ENCODE measurements at places on chromosomes 3 and 15.

- no peak for DNase-seq
These were observed 1.6 kb downstream of the ANKRD63 start for GRCh38 chr15:40281057-40281800.

GRCh38 chr3:148816427-148816826 is 11.2 kb upstream of the CPB1 start:
- DNase-seq: no peak

DNA sequence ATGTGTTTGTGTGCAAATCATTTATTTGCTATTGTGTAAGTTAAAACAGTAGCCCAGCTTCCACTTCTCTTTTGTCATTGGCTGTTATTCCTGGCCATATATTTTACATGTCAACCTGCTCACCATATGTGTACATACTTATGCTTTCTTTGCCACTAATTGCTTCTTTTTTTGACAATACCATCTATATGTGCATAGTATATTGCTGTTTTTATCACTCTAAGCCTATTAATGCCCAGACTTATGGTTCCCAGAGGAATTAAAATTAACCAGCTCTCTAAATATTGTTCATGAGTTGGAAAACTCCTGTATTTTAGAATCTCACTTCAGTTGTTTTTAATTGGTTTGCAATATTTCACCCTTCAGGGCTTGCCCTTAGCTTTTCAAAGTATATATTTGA is 428.9 kb downstream of the MECOM start:
- DNase-seq: no peak

- DNase-seq: no peak
These were observed 912.7 kb downstream of the TUSC7 start for GRCh38 chr3:117622171-117622841.

DNA sequence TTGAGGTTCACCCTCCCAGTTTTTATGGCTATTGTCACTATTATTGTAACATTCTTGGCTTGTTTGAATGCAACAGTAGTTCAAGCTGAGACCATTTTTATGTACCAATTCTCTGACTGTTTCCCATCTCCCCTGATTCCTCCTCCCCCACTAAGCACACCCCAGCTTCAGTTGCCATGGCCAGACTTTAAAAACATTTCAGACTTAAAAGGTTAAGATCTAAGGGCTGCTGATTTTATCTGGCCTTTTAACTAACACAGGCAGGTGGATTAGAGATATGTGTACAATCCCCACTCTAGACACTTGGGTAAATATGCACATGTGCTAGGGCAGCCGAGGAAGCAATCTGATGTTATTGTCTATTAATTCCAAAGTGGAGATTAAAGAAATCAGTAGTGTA is 386.3 kb upstream of the NR2F2 start:
- no peak for DNase-seq

GRCh38 chr3:171976526-171976925 is 62.9 kb upstream of the FNDC3B start:
- DNase-seq: no peak

GRCh38 chr3:111932946-111933345 is 45.9 kb upstream of the ABHD10 start:
- DNase-seq: no peak

- no peak for DNase-seq
These were observed 272.0 kb downstream of the NEK10 start for GRCh38 chr3:27097182-27097581.

DNA sequence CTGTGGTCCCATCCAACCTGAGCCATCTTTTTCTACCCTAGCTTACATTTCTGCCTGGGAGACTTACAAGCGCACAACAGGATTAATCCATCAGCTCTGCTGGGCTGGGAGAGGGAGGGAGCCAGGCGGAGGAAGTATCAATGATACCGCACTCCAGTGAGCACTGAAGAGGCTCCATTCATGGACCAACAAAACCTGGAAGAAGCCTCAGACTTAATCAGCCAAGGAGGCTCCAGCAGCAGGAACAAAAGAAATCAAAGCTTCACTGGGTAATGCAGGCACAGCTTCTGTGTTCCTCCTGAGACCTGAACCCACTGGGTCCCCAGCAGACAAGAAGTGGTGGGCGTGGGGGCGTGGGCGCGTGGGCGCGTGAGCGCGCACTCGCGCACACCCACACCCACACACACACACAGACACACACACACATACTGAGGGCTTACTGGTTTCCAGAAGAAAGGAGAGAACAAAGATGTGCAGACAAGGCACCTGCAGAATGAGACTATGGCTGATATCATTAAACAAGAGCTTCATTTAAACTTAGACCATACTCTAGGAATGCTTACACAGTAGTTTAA is 87.0 kb upstream of the BOC start:
- no peak for DNase-seq

- DNase-seq: no peak
These were observed 156.5 kb upstream of the ABI3BP start for GRCh38 chr3:101149707-101150106.

- peak; percentile 62 for DNase-seq
These were observed 10.6 kb downstream of the MAPKAPK3 start for GRCh38 chr3:50627407-50628051.

GRCh38 chr15:73518180-73518862 is 75.4 kb downstream of the REC114 start:
- no peak for DNase-seq

GRCh38 chr15:51334011-51334451 is 4.4 kb downstream of the CYP19A1 start:
- no peak for DNase-seq

- DNase-seq: no peak
These were observed 595 bp upstream of the APBA2 start for GRCh38 chr15:28885128-28885629.

GRCh38 chr15:26081758-26082220 is 218.7 kb upstream of the ATP10A start:
- DNase-seq: no peak

GRCh38 chr3:100482176-100482575 is 10.2 kb upstream of the TMEM45A start:
- no peak for DNase-seq

DNA sequence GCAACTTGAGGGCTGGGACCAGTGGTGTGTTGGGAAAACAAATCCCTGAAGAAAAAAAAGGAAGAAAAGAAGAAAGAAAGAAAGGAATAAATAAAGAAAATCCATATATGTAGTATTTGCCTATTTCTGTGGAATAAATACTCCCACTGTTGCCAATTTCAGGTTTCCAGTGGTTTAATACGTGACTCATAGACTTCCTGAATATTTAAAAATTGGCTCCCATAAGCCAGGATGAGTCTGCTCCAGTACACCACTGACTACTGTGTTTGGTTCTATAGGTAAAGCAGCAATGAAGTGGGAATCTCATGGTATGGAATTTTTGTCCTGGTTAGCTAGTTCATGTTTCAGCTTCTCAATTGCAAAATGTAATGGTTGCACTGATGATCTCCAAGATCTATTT is 31.6 kb downstream of the PYDC2 start:
- no peak for DNase-seq

DNA sequence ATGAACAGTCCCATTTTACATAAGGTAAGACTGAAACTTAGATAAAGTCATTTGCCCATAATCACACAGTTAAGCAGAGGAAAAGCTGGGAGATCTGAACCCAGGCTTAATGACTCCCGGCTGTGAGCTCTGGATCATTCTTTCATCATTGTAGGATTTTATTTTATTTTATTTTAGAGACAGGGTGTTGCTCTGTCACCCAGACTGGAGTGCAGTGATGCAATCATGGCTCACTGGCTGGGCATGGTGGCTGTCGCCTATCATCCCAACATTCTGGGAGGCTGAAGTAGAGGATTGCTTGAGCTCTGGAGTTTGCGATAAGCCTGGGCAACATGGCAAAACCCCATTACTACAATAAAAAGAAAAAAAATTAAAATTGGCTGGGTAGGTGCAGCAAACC is 31.2 kb upstream of the RAF1 start:
- DNase-seq: no peak

DNA sequence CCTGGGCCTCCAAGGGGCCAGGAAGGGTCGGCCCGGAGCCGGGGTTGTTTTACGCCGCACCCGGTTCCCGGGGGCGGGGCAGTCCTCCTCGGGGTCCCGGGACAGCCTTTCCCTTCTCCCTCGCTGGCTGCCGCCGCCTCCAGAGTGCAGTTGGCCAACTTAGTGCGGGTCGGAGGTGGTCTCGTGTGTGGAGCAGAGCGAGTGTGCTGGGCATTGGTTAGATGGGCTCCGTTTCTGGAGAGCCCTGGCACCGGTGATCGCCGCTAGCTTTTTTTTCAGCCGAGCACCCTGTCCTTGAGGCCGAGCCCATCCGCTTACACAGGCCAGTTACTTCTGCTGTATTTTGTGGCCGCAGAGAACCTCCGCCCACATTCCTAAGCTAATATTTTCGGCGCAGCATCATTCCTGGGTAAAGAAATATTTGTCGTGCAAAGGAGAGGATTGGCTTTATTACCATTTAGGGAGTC is 585 bp downstream of the KIF23 start:
- peak; percentile 18 for DNase-seq

- no peak for DNase-seq
These were observed 10.8 kb upstream of the TSEN2 start for GRCh38 chr3:12473511-12473910.

- DNase-seq: no peak
These were observed 114.2 kb downstream of the PGPEP1L start for GRCh38 chr15:98893401-98893800.

DNA sequence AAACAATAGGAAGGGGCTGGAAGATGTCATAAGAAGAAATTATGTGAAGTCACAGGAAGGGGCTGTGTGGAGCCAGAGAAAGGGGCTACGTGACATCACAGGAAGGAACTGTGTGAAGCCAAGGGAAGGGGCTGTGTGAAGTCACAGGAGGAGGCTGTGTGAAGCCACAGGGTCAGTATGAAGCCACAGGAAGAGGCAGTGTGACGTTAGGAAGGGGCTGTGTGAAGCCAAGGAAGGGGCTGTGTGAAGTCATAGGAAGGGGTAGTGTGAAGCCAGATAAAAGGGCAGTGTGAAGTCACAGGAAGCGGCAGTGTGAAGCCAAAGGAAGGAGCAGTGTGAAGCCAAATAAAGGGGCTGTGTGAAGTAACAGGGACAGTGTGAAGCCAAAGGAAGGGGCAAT is 32.5 kb downstream of the GASK1A start:
- DNase-seq: no peak

GRCh38 chr15:74320352-74321247 is 46.8 kb downstream of the CYP11A1 start:
- DNase-seq: peak; percentile 47

- DNase-seq: peak; percentile 17
These were observed 697 bp downstream of the CHSY1 start for GRCh38 chr15:101250873-101251829.

- DNase-seq: no peak
These were observed 6.5 kb upstream of the CLDN16 start for GRCh38 chr3:190381441-190381840.

- no peak for DNase-seq
These were observed 329.1 kb upstream of the SOX2 start for GRCh38 chr3:181382656-181383055.

DNA sequence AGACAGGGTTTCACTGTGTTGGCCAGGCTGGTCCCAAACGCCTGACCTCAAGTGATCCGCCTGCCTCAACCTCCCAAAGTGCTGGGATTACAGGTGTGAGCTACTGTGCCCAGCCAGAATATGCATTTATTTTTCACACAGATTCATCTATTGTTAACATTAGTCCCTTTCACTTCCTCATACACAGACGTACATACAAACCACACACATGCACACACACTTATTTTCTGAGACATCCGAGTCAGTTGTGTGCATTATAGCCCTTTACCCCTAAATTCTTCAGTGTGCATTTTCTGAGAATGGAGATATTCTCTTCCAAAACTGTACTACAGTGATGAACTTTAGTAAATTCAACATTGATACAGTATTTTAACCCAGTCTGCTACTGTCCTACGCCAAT is 15.0 kb upstream of the MEX3B start:
- DNase-seq: no peak

- no peak for DNase-seq
These were observed 68.8 kb upstream of the AGBL1 start for GRCh38 chr15:86010891-86011290.

DNA sequence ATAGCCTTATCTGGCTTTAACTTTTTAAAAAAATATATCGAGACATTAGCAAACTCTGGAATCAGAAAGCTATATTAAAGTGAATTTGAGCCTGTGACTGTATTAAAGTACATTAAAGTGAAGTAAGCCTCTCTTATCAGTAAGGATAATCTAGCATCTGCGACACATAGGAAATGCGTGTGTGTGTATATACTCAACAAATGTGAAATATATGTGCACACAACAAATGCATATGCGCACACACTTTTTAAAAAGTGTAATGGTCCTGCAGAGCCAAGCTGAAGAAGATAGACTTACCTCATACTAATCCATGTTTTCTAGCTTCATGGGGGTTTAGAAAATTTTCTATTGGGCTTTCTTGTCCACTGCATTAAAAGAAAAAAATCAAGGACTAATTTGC is 437.1 kb downstream of the ZIC1 start:
- no peak for DNase-seq

DNA sequence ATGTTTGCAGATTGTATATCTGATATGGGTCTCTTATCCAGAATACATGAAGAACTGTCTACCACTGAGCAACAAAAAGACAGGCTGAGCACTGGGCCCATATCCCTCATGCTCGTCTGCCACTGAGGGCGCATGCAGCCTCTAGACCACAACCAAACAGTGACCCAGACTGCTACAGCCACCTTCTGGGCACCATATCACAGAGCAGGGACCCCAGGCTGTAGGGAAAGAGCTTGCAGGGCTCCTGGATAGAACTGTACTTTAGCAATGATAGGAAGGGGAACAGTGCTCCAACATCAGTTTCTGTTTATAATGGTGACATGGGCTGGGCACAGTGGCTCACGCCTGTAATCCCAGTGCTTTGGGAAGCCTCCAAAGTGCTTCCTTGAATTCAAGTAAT is 40.2 kb upstream of the TMEM87A start:
- no peak for DNase-seq

DNA sequence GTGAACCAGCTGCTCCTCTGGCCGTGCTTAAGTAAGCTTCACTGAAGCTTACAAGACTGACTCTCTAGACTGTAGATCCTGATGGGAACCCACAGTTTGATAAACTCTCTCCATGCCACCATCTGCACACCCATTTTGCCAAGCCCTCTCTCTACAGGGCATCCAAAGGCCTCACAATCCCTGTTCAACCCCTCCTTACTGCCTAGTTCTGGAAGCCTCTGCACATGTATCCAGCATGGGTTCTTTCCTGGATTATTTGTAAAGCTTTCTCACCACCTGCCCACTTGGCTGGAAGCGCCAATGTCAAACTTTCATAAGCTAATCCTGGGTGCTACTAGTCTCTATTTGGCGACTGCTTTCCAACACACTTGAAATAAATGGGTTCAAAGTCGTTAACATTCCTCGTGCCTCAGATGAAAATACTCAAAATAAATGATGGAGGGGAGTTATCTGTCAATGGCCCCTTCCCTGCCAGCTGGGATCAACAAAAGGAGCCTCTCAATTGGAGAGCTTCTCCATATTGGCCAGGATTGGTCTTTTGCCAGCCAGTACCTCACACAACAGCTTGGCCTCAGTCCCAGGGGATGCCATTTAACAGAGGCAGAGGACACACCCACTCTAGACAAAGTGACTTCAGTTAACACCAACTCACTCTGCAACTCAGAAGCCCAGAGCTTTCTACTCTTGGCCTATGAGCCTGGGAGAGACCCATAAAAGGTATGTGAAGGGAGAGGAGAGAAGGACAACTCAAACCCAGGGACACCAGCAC is 48.1 kb downstream of the SH3BP5 start:
- DNase-seq: no peak

Data from activated naive CD4-positive, alpha-beta T cell treated with anti-CD3 and anti-CD28 coated beads for 36 hours (primary cell).